Pons (tissue), 1 donor: ENCODE measurements at places on chromosomes 1 and 21.
A peak's percentile ranks its signal among the peaks of the same experiment; 100 is the strongest.

GRCh38 chr1:8323706-8324105 is 5.8 kb downstream of the SLC45A1 start:
- no peak for DNase-seq

DNA sequence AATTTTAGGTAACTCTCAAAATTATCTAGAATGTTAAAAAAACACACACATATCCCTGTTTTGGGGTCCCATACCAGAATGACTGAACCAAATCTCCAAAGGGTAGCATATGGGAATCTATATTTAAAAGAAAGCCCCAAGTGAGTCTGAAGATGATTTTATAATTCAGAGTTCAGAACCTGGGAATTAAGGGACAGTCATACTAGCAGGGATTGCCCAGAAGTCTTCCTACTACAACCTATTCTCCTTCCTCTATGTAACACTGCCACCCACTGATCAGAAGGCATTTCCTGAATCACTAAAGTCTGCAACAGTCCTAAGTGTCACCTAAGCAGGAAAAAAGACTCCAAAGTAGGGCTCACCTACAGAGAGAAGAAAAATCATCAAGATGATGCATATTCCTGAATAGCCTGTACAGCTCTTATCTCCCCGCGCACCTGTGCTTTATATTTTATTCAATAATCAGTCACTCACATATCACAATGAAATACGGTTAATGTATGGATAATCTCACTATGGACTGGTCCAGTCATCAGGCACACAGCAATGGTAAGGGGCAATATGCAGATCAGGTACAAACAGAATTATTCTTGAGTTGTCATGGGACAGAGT is 4.9 kb downstream of the RGS1 start:
- peak; percentile 79 for DNase-seq

DNA sequence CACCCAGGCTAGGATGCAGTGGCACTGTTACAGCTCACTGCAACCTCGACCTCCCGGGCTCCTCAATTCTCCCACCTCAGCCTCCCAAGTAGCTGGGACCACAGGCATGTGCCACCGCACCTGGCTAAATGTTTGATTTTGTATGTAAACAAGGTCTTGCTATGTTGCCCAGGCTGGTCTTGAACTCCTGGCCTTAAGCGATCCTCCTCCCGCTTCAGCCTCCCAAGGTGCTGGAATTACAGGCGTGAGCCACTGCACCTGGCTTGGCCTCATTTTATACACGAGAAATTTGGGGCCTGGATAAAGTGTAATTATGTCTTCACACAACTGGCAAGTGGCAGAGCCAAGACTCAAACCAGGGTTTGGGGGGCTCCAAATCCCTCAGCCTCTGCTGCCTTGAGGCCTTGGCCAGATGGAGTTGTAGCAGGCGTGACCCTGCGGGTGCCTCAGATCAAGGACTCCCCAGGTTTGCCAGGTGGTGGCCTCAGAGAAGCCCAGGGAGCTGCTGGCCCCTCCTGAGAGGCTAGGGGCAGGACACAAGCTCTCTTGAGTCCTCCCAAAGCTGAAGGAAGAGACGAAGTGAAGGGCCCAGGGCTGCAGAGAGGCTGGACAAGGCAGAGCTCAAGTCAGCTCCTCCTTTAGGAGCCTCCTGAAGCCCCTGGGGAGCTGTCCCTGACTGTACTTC is 61.7 kb downstream of the MDM4 start:
- DNase-seq: no peak

GRCh38 chr1:107750364-107750959 is 214.5 kb downstream of the VAV3 start:
- DNase-seq: peak; percentile 75

- DNase-seq: no peak
Measured at GRCh38 chr21:33313183-33313582, 11.6 kb upstream of the IFNAR1 start.

- no peak for DNase-seq
Measured at GRCh38 chr1:1079408-1080121, 5.5 kb upstream of the RNF223 start.

DNA sequence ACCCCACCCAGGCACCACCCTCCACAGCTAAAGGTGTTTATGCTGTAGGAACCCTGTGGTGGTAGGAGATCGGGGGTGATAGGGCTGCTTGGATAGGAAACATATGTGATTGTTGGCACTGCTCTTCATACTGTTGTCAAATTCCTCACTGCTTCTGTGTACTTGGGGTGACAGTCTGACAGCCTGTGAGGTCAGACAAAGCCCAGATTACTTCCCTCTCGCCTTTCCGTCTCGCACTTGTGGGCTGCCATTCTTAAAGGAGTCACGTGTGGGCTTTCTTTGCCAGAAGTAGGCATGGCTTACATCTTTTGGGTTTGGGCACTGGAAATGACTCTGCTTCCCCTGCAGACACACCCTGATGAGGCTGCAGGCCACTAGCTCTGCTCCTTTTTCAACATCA is 363.8 kb downstream of the DISC1 start:
- no peak for DNase-seq

- no peak for DNase-seq
Measured at GRCh38 chr1:12640958-12641272, 3.0 kb upstream of the AADACL4 start.

DNA sequence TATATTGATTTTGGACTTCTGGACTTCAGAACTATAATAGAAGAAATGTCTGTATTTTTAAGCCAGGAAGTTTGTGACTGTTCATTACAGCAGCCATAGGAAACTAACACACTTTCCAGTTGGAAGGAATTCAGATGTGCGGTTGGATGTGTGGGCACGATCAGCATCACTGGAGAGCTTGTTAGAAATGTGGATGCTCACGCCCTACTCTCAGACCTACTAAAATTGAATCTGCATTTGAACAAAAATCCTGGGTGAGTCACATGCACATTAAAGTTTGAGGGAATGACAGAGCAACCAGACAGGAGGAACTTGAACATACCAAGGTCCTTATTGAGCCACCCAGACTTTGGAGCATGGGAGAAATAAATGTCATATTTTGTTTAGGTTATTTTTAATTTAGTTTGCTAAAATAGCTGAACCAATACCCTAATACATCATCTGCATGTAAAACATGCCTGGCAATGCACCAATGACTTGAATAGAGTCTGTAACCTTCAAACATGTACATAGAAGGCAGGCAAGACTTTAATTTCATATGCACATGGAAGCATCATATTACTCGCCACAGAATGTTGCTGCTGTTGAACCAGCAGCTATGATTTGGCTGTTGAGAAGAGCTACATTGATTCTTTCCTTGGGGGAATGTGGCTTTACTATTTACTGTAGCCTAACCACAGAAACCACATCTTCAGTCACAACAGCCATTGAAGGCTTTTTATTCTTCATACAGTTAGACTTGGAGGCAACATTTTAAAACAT is 346.2 kb downstream of the BARHL2 start:
- DNase-seq: no peak

DNA sequence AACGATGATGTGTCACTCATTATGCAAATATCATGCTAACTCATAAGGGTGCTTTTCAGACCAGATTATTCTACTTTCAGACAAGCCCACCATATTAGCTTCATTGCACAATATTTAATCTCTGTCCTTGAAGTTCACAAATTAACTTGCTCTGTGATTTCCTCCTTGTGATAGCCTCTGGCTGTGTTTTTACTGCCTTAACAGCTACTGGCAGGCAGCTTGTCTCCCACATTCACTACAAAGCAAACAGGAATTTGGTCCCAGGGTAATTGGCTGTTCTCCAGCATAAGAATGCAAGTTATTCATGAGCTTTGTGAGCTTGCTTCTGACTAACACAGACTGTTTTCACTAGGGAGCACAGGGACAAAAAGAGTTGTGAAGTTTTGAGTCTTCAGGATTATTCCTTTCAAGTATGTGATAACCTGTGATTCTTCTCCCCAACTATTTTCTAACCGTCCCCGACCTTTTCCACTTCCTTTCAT is 87.9 kb upstream of the HMCN1 start:
- DNase-seq: peak; percentile 91

DNA sequence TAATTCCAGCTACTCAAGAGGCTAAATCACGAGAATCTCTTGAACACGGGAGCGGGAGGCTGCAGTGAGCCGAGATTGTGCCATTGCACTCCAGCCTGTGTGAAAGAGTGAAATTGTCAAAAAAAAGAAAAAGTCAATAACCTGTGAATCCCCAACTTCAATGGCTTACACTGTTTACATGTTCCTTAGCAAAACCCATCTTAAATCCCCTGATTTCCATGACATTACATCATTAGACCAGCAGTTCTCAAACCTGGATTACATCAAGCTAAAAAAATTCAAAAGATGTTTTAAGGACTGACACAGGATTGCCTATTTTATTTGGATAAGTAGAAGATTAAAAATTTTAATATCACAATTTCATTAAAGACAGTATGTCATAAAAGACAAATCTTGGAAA is 12.4 kb downstream of the GPBP1L1 start:
- no peak for DNase-seq

DNA sequence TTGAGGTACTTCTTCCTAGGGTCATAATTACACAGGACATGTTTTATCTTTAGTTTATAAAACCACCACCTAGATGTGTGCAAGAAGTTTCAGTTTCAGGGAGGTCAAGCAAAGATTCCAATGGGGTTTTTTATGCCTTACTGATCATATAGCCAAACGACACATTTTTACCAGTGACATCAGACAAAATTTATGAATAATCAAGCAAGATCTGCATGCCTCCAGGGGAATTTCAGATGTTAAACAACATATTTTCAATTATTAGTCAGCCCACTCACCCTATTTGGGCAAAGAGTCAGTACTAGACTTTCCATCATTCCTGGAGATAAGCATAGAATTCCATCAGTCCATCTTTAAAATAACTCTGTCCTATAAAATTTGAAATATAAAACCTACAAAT is 867.4 kb downstream of the KCNT2 start:
- no peak for DNase-seq

- DNase-seq: no peak
Measured at GRCh38 chr1:226622012-226622411, 73.4 kb downstream of the STUM start.

DNA sequence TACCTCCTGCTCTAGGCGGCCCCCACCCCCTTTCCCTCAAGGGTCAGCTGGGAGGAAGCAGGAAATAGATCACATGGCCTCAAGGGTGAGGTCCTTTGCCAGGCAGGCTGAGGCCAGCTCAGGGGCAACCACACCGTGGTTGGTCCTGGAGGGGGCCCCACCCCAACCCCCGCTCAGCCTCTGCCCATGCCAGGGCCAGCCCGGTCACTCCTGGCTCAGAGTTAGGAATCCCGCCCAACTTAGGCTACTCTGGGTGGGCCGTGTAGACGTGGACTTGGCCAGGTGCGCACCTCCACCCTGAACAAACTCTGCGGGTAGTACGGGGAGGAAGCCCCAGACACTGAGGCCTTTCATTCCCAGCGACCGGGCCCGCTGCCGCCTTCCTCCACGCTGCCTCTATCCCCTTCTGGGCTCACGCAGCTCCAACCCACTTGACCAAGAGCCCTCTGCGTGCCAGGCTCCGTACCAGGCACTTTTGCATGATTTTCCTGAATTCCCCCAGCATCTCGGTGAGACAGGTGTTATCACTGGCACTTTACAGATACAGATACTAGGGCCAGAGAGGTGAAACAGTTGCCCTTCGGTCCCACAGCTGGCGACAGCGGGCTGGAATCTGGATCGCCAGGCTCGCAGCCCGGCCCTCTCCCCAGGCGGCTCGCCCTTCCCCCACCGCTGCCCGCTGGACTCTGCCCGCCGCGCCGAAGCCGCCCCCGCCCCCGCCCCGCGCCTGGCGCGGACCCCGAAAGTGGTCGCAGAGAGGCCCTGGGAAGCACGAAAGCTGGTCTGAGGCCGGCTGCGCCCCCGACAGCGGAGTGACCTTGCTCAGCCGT is 769 bp downstream of the GALE start:
- no peak for DNase-seq

GRCh38 chr1:63122079-63122478 is 200.3 kb upstream of the FOXD3 start:
- DNase-seq: no peak
